NCI-H187 (cell line): ENCODE measurements at places on chromosomes 12 and 14.

GRCh38 chr14:104510794-104511611 is 68.6 kb upstream of the C14orf180 start:
- no peak for DNase-seq

- DNase-seq = no peak
Observed at GRCh38 chr14:94768521-94769390, 1.2 kb downstream of the GSC start.

GRCh38 chr12:31315044-31315715 is 10.8 kb downstream of the SINHCAF start:
- no peak for DNase-seq

DNA sequence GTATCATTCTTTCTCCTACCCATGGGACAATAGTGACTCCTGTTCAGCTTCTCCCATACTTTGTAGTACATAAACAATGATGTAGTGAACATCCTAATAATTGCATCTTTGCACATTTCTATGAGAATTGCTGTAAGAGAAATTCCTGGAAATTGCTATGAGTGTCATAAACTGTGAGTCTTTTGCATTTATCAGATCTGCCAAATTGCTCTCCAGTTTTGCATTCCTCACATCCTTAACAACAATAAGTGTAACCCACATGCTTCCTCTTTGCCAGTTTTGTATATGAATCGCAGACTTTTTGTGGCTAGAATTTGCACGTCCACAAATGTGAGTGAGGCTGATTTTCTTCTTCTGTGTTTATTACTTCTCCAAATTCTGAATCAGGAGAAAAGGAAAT is 124.0 kb upstream of the TBX5 start:
- no peak for DNase-seq

DNA sequence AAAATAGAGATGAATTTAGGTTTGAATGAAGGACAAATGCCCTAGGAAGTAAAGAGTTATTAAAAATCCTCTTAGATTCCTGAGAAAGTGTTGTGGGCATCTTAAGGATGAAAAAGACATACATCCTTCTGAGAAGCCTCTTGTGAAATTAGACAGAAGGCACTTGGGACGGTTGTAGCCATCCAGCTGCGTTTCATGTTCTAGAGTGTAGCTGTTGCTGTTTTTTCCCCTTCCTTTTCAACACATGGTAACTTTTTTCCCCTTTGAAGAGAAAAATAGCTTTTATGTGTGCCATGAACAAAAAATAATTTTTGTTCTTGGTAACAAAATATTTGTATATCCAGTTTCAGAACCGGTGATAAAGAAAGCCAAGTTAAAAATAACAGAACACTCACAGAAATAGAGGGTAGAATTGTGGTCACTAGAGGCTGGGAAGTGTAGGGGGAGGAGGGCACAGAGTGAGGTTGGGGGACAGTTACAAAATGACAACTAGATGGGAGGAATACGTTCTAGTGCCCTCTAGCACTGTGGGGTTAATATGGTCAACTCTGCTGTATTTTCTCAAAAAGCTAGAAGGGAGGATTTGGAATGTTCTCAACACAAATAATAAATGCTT is 58.4 kb downstream of the PTHLH start:
- DNase-seq = no peak

GRCh38 chr12:56591126-56591525 is 39.0 kb downstream of the BAZ2A start:
- peak; percentile 68 for DNase-seq

DNA sequence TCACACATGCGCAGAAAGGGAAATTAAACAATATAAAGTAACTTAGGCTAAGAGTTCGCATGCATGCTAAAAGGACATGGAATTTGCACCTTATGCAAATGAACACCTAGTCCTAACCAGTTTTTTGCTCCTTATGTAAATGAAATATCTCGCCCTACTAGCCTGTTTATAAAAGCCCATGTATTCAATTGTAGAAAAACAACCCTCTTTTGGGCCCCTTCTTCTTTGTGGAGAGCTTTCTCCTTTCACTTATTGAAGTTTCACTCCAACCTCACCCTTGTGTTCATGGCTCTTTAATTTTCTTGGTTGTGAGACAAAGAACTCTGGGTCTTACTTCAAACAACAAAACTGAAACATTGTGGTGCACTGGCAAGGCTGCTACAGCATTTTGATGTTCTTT is 333.4 kb upstream of the ATXN7L3B start:
- no peak for DNase-seq

DNA sequence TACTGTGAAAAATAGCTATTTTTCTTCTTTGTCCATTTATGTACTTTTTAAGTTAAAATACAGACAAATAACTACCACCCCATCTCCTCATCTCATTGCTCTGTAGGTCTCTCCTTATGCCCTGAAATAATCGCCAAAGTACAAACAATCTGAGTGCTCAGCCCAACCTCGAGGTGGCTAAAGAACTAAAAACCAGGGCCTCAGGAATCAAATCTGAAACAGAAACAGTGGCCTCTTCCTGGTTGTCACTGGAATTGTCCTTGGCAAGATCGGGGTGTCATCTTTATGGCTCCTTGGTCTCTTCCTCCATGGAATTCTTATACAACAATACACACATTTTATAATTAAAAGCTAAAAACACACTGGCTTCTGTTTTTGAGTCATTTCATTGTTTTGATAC is 182.4 kb downstream of the ASCL1 start:
- DNase-seq = no peak

- no peak for DNase-seq
Observed at GRCh38 chr14:99273766-99274345, 1.9 kb upstream of the BCL11B start.

- DNase-seq = no peak
Observed at GRCh38 chr12:4202487-4202886, 71.1 kb upstream of the CCND2 start.
